Mucosa of gallbladder (tissue), 1 donor: ENCODE measurements at places on chromosomes 2 and 18.

DNA sequence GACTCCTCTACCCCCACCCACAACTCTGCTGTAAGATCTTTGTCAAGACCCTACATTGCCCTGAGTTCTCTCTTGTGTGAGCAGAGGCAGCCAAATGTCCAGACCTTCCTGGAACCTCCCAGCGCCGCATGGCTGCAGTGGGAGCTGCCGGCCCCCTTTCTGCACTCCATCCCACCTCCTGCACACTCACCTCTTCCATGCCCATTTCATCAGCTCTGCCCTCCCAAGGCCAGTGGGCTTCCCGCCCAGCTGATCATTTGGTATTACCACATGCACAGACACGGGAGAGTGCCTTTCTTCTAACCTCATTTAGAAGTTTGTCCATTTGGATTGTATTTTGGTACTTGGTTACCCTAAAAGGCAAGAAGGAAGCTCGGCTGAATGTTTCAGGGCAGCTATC lies 2.0 kb downstream of the IL1R2 start:
- DNase-seq = no peak

GRCh38 chr2:184481865-184482264 lies 116.5 kb upstream of the ZNF804A start:
- no peak for DNase-seq

DNA sequence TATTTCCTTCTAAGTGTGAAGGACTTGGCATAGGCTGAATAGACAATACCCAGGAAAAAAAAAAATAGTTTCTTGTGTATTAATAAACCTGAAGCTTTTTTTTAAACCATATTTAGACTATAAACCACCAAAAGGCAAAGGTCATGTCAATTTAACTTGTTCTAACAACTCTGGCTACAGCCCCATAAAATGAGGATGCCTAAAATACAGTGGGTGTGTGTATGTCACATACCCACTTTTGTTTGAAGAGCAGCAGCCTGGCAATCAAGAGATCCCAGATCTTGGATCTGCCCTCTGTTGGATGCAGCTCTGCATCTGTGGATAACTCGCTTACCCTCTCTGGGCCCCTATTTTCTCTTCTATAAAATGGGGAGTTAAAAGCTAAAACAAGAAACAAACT lies 65.4 kb downstream of the SATB2 start:
- DNase-seq = no peak

GRCh38 chr18:21053127-21053526 lies 58.5 kb downstream of the ROCK1 start:
- DNase-seq = no peak

GRCh38 chr2:188042412-188042811 lies 249.3 kb upstream of the GULP1 start:
- no peak for DNase-seq

- no peak for DNase-seq
Measured at GRCh38 chr18:68429841-68430240, 285.1 kb downstream of the TMX3 start.

- peak; percentile 41 for DNase-seq
Measured at GRCh38 chr2:10400568-10400977, 47.6 kb downstream of the ODC1 start.

DNA sequence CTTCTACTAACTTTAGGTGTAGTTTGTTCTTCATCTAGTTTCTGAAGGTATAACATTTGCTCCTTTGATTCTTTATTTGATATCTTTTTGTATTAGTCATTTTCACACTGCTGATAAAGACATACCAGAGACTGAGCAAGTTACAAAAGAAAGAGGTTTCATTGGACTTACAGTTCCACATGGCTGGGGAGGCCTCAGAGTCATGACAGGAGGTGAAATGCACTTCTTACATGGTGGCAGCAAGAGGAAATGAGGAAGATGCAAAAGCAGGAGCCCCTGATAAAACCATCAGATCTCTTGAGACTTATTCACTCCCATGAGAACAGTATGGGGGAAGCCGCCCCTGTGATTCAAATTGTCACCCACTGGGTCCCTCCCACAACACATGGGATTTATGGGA lies 544.4 kb upstream of the DSEL start:
- DNase-seq = no peak

- no peak for DNase-seq
Measured at GRCh38 chr2:132797556-132797955, 127.6 kb upstream of the LYPD1 start.

- no peak for DNase-seq
Measured at GRCh38 chr2:211302676-211303075, 746.3 kb downstream of the CPS1 start.

GRCh38 chr2:176479961-176480360 lies 210.7 kb downstream of the MTX2 start:
- DNase-seq = no peak

GRCh38 chr2:205169012-205169411 lies 513.3 kb upstream of the NRP2 start:
- no peak for DNase-seq

DNA sequence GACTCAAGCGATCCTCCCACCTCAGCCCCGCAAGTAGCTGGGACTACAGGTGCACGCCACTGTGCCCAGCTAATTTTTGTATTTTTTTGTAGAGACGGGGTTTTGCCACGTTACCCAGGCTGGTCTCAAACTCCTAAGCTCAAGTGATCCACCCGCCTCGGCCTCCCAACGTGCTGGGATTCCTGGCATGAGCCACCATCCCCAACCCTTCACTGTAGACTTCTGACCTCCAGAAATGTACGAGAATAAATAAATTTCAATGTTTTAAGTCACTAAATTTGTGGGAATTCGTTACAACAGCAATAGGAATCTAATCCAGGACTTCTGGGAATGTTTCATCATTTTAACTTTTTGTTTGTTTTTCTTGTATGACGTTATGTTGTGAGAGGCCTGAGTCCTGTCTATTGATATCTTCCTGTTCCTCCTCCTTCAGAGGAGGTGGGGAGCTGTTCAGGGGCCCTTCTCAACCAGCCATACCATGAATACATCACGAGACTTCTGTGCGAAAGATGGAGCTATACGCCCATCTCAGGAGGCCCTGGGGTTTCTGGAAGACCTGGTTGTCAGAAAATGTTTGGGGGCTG lies 40.0 kb downstream of the TEX44 start:
- no peak for DNase-seq

DNA sequence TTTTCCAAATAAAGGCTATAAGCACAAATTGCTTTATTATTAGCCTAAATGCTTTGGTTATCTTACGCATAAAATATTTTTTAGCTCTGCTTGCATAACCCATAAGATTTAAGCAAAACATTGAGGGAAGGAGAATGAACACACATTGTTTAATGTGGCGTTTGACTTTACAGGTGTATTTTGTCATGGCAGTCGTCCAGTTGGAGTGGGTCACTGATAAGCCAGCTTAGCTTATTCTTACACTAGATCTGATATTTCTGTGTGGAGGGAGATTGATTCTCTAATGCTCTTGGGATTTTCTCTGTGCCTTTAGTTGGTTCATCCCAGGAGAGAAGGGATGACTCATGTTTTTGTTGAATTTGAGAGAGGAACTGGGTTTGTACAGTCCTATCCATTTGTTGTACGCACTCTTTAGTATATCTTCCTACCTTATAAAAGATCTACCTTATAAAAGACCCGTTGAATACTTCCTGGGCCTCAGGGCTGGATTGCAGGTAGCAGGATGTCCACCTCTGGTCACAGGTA lies 47.5 kb upstream of the ACYP2 start:
- no peak for DNase-seq

DNA sequence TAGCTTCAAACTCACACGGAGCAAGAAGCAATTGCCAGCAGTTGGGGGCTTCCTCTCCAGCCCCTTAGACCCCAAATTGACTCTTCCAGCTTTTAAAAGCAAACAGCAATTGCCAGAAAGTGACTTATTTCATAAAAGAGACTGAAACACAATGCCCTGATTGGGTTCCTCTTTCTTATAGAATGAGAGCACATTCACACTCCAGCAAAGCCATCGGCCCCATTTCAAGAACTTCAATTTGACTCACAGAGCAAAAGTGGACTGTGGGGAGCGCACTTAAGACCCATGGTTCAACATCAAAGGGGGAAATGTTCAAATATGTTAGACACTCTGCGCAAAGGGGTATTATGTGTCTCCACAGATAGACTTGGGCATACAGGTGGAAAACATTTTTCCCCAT lies 484.7 kb downstream of the BCL11A start:
- no peak for DNase-seq

- DNase-seq = no peak
Measured at GRCh38 chr18:34802959-34803358, 92.9 kb downstream of the DTNA start.

DNA sequence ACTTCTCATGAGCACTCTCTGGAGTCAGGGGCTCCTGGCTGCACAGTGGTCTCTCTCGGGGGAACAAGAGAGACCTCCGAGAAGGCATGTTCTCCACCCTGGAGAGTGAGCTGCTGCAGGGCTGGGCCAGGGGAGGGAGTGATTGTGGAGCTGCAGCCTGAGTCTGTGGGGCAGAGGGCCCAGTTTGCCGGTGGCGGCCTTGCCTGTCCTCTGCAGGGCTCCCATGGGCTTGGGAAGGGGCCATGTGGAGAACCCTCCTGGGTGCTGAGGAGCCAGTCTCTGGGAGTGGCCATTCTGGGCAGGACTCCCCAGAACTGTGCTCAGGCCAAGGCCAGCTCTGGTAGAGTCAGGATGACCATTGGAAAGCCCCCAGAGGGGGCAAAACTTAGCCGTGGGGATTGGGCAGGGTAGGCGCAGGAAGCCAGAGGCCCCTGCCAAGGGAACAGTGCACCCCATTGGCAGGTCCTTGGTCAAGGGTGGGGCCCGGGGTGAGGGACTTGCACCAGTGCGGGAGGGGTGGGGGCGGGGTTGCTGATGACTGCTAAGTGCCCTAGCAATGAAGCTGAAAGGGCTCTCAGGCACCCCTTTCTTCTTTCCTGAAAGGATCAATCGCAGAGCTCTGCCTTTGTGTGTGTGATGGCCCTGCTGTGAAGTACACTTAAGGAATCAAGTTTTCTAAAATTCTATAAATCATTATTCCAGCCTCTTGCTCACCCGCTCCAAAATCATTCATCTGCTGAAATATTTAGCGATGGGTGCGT lies 69.7 kb upstream of the BOD1L2 start:
- DNase-seq = no peak

DNA sequence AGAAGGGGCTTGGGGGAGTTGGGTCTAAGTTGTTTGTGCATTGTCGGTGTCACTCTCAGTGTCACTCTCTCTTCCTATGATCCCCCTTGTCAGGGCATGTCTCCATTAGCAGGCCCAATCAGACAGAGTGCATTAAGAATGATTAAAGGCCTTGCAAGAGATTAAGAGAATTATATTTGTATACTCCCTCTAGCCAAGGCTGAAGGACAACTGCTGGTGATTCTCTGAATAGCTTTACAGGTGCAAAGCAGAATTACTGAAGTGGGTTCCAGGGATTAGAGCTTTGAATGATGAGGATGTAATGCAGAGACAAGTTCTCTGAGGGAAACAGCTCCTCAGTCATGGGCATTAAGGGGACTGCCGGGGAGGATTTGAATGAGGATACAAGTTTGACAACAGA lies 104.8 kb upstream of the LGALSL start:
- no peak for DNase-seq

GRCh38 chr18:37403100-37403781 lies 162.4 kb downstream of the CELF4 start:
- peak; percentile 38 for DNase-seq

- DNase-seq = no peak
Measured at GRCh38 chr18:13982126-13982525, 66.8 kb upstream of the MC2R start.

- no peak for DNase-seq
Measured at GRCh38 chr2:173037245-173038120, 38.2 kb upstream of the MAP3K20 start.

- DNase-seq = no peak
Measured at GRCh38 chr2:81077396-81077795, 772.8 kb upstream of the LRRTM1 start.

DNA sequence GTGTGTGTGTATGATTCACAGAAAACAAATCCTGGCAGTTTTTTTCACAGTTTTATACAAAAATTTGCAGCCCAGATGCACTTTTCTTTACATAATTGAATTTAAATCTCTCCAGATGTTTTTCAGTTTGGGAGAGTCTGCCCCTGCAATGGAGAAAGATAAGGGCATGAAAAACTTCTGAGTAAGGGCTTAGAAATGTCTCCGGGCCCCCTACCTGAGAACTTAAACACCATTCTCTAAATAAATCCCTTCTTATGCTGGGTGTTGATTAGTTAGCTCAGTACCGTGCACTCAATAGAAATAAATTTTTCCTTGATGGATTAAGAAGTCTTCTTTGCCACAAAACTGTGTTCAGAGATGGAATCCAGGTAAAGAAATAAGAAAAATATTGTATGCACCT lies 64.5 kb downstream of the DPP4 start:
- no peak for DNase-seq

- no peak for DNase-seq
Measured at GRCh38 chr2:163794635-163795034, 58.8 kb upstream of the FIGN start.

DNA sequence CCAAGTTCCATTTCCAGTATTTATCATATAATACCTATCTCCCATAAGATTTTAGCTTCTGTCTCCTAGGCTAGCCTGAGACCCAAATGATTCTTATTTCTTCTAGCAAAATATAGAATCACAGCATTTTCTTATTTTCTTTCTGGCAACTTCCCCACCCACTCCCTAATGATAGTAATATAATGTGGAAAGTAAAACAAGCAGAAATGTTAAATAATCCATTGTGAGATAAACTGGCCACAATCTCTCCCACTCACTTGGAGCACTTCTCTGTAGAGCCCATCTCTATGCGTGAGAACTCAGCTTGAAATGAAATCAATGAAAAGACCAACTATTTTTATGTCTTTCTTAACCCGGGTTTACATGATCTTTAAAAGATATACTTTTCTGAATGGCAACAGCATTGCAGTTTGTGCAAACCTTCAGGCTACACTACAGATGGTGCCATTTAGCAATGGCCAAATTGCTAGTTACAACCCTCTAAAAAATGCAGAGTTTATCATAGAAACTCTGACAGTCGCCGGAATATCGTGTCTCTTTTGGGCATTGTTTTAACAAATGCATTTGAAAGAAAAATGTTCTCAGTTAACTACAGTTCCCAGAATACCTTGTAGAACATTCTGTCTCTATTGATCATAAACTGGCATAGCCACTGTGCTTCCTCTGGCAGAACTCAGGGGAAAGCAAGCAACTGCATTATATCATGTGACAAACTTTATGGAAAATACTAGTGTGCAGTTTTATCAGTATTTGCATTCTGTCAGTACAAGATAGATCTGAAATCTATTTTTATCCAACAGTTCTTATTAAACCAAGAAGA lies 1407.4 kb upstream of the ZEB2 start:
- no peak for DNase-seq
